Stimulated activated naive CD8-positive, alpha-beta T cell treated with anti-CD3 and anti-CD28 coated beads, Interleukin-15, amount 100 ng/mL, for 72 hours (primary cell): ENCODE measurements at places on chromosomes 2 and 18.

DNA sequence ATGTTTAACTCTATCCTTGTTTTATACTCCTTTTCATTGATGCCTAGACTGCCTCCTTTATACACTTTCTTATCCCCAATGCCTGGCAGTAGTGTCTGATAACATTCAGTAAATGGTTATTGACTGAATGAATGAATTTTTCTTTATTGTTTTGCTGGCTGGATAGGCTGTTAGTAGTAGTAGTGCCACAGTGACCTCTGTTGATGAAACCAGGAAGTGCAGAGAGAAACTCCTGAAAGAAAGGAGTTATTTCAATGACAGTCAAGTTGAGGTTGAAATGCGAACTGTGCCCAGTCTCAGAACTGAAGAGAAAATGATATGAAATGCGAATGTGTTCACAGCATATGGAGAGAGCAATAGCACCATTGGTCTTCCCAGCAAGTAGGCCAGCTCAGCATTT is 26.8 kb upstream of the SLC9A2 start:
- peak; percentile 17 for DNase-seq

DNA sequence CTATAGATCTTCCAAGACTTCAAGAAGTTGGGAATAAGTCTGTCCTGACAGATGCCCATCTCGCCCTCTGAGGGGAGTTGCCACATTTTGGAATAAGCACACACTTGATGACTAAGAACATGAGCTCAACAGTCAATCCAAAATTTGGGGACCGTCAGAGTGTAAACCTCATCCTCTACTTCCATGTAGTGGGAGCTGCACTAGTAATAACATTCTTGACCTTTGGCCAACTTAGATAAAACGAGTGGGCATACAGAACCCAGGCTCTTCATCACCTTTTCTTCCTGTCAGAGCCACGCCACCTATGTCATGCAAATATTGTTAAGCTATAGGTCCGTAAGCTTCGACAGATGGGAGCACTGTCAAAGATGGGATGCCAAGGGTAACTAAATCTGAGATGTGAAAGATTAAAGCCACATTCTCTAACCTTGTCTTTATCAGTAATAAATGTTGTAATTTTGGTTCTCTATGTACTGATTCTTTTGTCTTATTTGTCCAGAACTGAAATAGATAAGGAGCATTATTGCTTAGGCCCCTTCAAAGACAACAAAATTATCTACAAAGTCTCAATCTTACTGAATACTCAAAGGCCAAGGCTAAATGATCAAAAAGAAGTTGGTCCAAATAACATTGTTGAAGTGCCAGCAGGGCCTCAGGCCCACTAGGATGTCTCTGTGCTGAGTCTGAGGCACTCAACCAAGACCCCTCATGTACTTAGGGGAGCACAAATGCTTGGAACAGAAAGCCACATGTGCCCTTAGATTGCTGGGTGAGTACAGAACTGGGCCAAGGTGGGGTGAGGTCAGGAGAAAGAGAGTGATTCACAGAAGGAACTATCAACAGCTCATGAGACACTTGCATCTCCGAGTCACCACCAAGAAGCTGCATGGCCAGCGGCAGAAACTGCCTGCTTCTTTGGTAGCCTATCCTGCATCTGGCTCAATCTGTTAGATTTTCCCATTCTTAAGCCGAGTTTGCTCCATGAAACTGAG is 15.0 kb downstream of the CDH2 start:
- no peak for DNase-seq

- DNase-seq = no peak
Observed at GRCh38 chr18:51321696-51322095, 124.2 kb upstream of the MEX3C start.

DNA sequence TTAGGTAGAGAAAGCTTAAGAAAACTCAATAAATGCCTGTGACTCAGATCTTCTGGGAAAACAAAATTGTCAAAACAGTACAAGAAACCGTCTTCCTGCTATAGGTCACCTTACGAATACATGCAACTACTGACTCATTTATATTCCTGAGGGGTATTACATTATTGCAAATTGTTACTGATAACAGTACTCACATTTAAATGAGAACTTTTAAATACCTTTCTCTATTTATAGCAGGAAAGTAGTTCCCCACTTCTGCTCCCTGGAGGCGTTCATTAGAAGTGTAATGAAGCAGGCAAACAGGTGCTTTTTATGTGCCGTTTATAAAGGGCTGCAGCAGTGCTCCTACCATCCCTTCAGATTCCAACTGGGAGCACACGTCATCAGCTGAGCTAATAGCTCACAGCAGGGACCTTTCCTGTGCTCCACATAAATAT is 65.1 kb upstream of the RPRM start:
- DNase-seq = no peak

- DNase-seq = no peak
Observed at GRCh38 chr2:207869784-207870778, 100.4 kb upstream of the FZD5 start.

DNA sequence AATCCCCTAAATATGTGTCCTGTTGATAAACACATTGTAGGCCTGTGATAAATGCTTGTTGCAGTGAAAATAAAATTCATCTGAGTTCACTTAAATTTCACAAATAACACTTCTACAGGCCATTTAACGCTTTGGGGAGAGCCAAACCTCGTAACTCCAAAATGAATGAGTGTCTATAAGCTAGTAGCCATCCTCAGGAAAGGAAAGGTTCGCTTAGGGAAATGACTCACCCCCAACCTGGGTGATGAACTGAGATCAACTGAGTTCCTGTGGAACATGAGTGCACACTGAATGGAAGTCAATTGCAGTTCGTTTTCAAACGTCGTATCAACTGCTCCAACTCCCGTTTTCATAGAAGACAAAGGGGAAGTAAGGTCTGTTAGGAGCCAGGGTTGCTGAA is 527.6 kb upstream of the ID2 start:
- no peak for DNase-seq

DNA sequence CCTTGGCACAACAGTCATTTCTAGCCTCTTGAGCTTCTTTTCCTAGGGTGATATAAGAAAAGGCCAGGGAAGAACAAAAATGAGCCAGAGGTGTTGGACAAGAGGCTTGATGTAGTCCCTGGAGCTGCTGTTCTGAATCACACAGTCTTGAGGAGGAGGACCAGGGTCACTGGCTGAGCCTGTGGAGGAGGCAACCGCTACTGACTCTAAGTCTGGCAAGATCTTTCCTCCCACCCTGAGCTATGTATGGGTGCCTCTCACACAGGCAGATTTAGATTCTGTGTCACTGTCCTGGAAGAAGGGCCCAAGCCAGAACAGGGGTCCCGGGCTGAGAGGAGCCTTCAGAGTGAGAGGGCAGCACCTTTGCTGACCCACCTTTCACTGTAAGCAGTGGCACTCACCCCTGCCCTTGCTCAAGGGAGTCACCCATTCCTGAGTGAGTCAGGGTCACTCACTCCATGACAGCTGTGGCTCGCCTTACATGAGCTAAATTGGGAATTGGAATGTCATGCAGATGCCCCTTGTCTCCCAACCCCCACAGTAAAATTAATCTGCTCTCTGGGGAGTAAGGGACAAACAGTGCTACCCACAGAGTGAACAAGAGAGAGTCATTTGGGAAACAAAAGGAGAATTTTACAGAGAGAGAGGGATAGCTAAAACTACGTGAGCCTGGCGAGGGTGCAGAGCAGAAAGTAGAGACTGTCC is at the start of gene TRIM54:
Gene TRIM54 (plus strand): TSS at position 575 of the 705 bp plus-strand sequence. CDS start 303 bp downstream, outside the sequence.
- no peak for DNase-seq

- DNase-seq = no peak
Observed at GRCh38 chr18:34709104-34709503, 994 bp upstream of the DTNA start.

GRCh38 chr2:227834423-227834822 is 20.8 kb downstream of the CCL20 start:
- no peak for DNase-seq

GRCh38 chr2:235550946-235551345 is 57.1 kb downstream of the AGAP1 start:
- DNase-seq = no peak

DNA sequence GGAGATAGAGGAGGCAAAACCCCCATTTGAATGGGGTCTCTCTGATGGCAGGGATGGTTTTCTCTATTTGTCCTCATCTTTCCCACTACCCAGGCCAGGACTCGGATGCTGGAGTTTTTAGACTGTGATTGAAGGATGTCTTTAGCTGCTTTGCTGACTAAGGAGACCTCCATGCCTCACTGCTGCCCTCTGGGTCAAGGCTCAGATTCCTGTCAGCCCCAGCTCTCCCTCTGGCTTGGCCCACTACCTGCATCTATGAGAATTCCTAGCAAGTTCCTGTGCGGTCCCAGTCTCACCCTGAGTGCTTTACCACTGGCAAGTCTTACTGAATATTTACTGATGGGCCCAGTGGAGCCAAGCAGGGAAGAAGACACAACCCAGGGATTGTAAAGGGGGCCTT is 184.0 kb downstream of the CELF4 start:
- no peak for DNase-seq

GRCh38 chr2:12728221-12728777 is 11.6 kb downstream of the TRIB2 start:
- peak; percentile 71 for DNase-seq

GRCh38 chr2:119385466-119385865 is 18.7 kb downstream of the DBI start:
- no peak for DNase-seq
